ENCODE measurements at places on chromosomes 5 and 9. TPM values are rescaled to one million over a fixed set of nuclear protein-coding genes. Genes with fewer than 3 reads are reported as not detected.

Gene CACNA1B
- not detected for total RNA-seq

Gene AGXT2
- total RNA-seq, result not detected

Gene CSF2
- not detected for total RNA-seq

Gene FAM221B
- total RNA-seq, result not detected

Gene PRDM9
- total RNA-seq, result not detected

Gene SLC12A7
- 15.0 TPM for total RNA-seq

Gene PTGES
- 7.4 TPM for total RNA-seq

Gene PRELID2
- total RNA-seq, result 0.87 TPM

Gene PTGR1
- total RNA-seq, result 111 TPM

Gene FBP2
- total RNA-seq, result not detected

Gene DUSP1
- 156 TPM for total RNA-seq

Gene SHISAL2B
- total RNA-seq, result not detected

Gene NPR3
- total RNA-seq, result 6.5 TPM

Gene GRXCR2
- not detected for total RNA-seq

Gene PRR16
- 29.0 TPM for total RNA-seq

Gene SH2D3C
- 2.5 TPM for total RNA-seq

Gene GABRG2
- total RNA-seq, result 0.06 TPM

Gene FOXD4L3
- 0.34 TPM for total RNA-seq

Gene GAPVD1
- 26.0 TPM for total RNA-seq

Gene MCTP1
- 1.9 TPM for total RNA-seq

Gene TPD52L3
- not detected for total RNA-seq

Gene ADCY2
- total RNA-seq, result not detected

Gene CDKN2B-AS1
- total RNA-seq, result 1.2 TPM

Gene AHRR
- 3.0 TPM for total RNA-seq

Gene SMIM33
- not detected for total RNA-seq

Gene PROB1
- 2.1 TPM for total RNA-seq

Gene RNF183
- total RNA-seq, result not detected

Gene CENPP
- total RNA-seq, result 2.4 TPM

Gene GAPT
- total RNA-seq, result not detected

Gene CAVIN4
- 0.25 TPM for total RNA-seq

Gene HACD4
- 1.3 TPM for total RNA-seq

Gene ADGRD2
- total RNA-seq, result not detected

Gene ZNG1A
- total RNA-seq, result 34.4 TPM

Gene TRUB2
- 11.3 TPM for total RNA-seq

Gene GLRA1
- not detected for total RNA-seq

Gene OTULIN
- total RNA-seq, result 21.1 TPM

Gene FAM78A
- total RNA-seq, result 1.3 TPM

Gene SPATA31A3
- total RNA-seq, result not detected

Gene CCL27
- not detected for total RNA-seq

Gene ANKRD34B
- total RNA-seq, result not detected

Gene LPAR1
- total RNA-seq, result 39.0 TPM

Gene ZDHHC11B
- total RNA-seq, result 0.31 TPM

Gene OR1Q1
- not detected for total RNA-seq

Gene FCHO2
- total RNA-seq, result 10.2 TPM

Gene WDR31
- 0.98 TPM for total RNA-seq

Gene CCNJL
- 0.39 TPM for total RNA-seq

Gene PPP2R2B
- total RNA-seq, result not detected

Gene SPATA24
- total RNA-seq, result 1.5 TPM

Gene PCDHB4
- 0.75 TPM for total RNA-seq

Gene WDR70
- total RNA-seq, result 16.7 TPM

Gene SPAAR
- total RNA-seq, result 2.5 TPM

Gene CACFD1
- total RNA-seq, result 7.1 TPM

All from cardiac ventricle fibroblast (primary cell).